Central memory CD4-positive, alpha-beta T cell (primary cell): ENCODE measurements at places on chromosomes 6 and 20.

DNA sequence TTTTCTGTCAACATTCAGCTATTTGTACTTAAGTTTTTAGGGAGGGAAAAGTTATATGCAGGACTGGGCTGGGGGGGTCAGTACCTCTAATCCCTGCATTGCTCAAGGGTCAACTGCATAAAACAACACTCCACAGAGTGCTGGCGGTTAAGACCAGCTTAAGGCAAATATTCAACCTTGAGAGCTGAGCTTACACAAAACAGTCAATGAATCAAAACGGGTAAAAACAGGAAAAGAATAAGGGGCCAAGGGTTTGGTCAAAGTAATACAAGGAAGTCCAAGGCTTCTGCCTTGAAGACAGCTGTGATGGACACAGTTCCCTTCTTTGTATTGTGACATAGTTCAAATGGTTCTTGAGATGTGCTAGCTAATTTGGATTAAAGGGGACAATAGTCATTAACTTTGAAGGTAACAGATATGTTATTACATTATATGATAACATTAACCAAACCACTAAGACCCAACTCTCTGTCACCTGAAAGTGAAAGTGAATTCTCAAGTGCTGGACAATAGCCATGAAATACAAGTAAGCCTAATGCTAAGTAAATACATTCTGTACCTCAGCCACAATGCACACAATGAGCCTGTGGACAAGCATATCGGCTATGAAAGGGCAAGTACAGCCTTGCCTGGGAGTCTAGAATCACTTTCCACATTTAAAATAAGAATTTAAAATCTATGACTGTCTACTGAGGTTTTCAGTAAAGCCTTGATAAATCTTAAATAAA, 106.8 kb downstream of the PDE10A start:
- no peak for DNase-seq

- DNase-seq: no peak
Observed at GRCh38 chr6:107787589-107787960, 36.5 kb downstream of the SCML4 start.

DNA sequence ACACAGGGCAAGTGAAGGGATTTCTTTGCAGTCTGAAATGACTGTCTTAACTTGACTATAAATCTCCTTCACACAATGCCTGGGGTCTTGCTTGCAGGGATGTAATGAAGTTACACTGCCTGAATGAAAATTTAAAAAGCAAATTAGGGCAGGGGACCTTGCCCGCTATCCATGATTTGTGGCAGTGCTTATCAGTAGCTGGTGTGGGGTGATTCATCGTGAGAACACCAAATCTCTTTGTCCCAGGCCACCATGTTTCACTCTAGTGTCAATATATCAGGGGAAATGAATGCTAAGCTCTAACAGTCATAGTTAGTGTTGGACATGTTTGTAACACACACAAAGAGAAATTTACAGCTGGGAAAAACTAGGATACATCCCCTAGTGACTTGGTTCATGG, 713.7 kb upstream of the EPHA7 start:
- no peak for DNase-seq

DNA sequence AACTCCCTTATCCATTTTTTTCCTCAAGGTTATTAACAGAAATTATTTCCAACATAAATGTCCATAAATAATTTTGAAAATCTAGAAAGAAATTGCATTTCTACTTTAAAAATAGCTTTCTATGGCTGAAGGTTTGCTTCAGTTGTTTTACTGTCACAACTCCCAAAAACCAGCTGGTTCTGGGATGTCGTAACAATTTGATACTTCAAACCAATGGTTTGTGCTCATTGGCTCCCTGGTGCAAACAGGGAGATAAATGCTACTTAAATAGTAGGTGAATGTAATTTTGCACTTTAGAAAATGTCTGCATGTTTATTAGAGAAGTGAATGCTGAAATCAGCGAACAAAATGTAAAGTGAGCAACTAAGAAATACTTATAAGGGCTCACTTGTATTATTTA, 31.1 kb downstream of the LAMA2 start:
- no peak for DNase-seq

GRCh38 chr6:148736774-148737412, 9.9 kb upstream of the UST start:
- no peak for DNase-seq

DNA sequence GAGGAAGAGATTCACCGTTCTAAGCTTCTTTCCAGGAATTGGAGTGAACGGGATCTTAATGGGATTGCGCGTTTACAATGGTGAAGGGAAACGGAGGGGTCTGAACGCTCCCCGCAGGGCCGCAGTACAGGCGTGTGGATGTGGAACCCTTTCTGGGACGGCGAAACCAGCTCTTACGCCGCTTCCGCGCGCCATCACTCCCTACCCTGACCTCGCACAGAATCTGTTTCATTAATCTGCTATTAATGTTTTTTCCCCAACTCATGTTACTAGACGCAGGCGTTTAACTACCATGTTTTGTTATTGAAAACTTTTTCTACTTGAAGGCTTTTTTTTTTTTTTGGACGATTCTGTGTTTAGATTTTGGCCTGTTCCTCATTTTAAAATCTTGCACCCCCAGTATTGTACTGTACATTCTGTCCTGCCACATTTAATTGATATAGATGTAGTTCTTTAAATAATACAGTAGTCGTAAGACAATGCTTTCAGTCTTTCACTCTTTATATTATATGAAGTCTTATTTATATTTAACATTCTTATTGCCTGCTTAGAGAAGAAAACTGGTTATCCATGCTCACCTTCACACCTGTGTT, 696 bp upstream of the SUPT3H start:
- DNase-seq: no peak

- no peak for DNase-seq
Observed at GRCh38 chr6:80438772-80439171, 332.3 kb downstream of the BCKDHB start.

GRCh38 chr6:95087394-95088097, 489.8 kb upstream of the MANEA start:
- no peak for DNase-seq

GRCh38 chr6:144957236-144957937, 672.3 kb downstream of the UTRN start:
- DNase-seq: no peak
